Stimulated activated CD4-positive, alpha-beta T cell treated with anti-CD3 and anti-CD28 coated beads, Interleukin-2, amount 100 ng/mL, for 48 hours (primary cell): ENCODE measurements at places on chromosomes 6 and 20.

DNA sequence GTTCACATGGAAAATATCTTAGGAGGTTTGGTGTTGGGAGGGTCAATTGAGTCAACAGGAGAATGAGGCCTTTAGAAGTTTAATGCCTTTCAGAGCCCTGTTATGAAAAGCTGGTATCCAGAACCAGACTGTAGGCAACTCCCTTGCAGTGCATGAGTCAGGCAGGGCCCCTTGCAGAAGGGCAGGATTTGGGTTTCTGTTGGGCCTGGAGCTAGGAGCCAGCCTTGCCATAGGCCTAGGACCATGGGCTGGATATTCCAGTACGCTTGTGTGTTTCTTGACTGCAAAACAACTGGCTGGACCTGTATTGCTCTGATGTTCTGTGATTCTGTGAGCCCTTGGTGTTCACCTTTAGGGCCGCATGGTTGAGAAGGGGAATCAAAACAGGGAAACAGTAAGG lies 350.9 kb upstream of the PRND start:
- no peak for DNase-seq

GRCh38 chr6:24851086-24851485 lies 52.4 kb upstream of the ARMH2 start:
- DNase-seq = no peak

- DNase-seq = no peak
Observed at GRCh38 chr20:31987744-31988143, 19.8 kb downstream of the XKR7 start.

DNA sequence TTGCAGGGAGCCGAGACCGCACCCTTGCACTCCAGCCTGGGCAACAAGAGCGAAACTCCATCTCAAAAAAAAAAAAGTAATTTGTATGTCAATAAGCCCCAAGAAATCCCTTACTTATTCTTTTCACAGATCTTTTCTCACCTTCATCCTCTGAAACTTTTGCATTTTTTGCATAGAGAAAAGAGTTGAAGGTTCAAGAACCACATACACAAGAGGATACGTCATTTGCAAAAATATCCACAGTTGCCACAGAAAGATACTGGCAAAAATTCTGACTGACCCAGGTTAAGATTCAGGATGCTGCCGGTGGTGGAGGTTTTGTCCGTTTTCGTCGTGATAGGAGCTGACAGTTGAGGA lies 94.5 kb downstream of the ZMYND8 start:
- DNase-seq = no peak

- DNase-seq = no peak
Observed at GRCh38 chr20:20466341-20466879, 98.5 kb downstream of the INSM1 start.

- DNase-seq = peak; percentile 38
Observed at GRCh38 chr6:69232911-69233448, 563.8 kb downstream of the LMBRD1 start.

GRCh38 chr6:55617272-55617671 lies 38.3 kb upstream of the HMGCLL1 start:
- DNase-seq = no peak

DNA sequence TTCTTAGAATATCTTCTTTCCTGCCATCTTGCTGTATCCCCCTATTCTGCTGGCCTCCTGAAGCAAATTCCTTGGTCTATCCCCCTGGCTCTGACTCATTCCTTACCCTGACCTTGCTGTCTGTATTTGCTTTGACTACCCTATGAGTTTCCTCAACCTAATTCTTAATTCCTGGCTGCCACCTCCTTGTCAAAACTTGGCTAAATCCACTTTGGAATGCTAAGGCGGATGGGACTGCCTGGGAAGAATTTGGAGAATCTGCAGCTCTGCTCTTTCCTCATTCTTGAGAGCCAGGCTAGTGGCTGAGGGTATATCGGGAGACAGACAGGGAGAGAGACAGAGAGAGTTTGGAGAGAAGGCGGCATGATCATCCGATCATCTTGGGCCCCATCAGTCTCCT lies 24.4 kb downstream of the CAP2 start:
- DNase-seq = no peak

GRCh38 chr6:144912474-144912873 lies 627.3 kb downstream of the UTRN start:
- no peak for DNase-seq

GRCh38 chr6:115058414-115059211 lies 715.8 kb upstream of the HS3ST5 start:
- DNase-seq = no peak

- no peak for DNase-seq
Observed at GRCh38 chr6:166655251-166655650, 28.2 kb upstream of the RPS6KA2 start.

- DNase-seq = peak; percentile 28
Observed at GRCh38 chr6:166313255-166314070, 5.3 kb upstream of the PRR18 start.

DNA sequence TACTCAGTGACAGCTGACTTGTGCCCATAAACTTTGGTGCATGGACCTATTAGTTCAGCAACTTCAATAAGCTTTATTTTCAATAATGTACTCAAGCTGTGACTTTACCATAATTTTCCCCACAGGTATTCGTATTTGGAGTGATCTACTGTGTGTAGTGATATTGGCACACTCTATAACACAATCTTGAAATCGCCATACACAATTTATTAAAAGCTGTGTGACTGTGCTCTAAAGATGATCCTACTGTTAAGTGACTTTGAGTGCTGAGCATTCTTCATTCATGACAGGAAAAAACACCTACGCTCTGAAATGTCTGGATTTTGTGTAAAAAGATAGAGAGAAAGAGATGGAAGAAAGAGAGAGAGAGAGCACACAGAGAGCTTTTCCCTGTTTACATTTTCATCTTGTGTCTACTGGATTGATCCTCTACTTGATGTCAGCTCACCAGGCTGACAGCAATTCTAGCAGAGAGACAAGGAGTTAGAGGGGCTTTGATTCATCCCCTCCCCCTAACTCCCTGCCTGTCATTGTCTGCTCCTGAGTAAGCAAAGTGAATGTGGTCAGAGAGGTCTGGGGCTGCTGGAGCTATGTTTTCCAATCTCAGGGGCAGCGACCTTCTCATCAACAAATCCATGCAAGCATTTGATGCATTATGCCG lies 538.7 kb upstream of the POU3F2 start:
- no peak for DNase-seq

DNA sequence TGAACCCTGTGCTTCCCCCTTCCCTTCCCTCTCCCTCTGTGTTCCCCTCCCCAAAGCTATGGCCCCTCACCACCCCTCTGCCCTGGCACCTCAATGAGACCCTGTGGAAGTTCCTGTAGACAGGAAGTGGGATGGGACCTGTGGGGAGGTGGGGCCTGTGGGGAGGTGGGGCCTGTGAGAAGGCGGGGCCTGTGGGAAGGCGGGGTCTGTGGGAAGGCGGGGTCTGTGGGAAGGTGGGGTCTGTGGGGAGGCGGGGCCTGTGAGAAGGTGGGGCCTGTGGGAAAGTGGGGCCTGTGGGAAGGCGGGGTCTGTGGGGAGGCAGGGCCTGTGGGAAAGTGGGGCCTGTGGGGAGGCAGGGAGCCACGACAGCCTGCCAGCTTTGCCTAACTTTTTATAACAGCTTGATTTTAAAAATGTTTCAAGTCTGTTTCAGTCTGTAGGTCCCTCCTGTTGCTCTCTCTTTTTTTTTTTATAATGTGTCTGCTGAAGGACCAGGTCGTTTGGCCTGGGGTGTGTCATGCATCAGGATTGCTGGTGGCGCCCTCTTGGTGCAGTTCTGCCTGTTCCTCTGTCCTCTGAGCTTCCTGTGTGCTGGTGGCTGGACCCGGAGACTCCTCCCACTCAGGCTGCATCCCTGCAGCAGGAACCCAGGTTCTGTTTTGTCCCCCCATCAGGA lies 70.5 kb upstream of the SLCO4A1 start:
- no peak for DNase-seq

- DNase-seq = no peak
Observed at GRCh38 chr6:162854734-162855191, 127.0 kb downstream of the PACRG start.

GRCh38 chr6:19824058-19824807 lies 12.9 kb upstream of the ID4 start:
- no peak for DNase-seq

- DNase-seq = no peak
Observed at GRCh38 chr20:467755-468154, 5.4 kb upstream of the TBC1D20 start.

DNA sequence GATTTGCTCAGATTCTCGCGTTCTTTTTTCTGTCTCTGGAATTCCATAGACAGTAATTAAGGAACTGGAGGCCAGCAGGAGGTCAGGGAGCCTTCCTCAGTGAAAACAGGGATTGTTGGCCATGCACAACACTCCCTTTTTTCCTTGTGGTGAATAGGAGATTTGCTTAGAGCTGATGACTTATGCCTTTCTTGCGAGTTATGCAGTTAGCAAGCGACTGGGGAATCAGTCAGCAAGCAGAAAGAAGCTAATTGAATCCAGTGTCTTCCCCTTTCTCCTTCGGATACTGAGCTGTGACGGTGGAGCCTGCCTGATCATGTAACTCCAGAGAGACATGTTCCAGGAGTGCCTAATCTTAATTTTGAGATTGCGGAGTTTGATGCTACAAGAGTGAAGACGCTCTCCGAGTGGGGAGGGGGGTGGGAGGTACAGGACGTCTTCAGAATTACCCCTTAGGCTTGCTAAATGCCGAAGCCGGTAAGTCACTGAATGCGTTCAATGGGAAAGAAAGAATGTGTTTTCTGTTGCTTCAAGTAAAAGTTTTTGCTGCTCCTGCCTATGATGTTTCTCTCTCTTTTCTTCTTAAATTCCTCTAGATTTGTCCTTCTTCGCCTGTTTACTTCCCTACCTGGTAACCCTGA lies 165.9 kb downstream of the SASH1 start:
- no peak for DNase-seq

- no peak for DNase-seq
Observed at GRCh38 chr20:2104236-2104635, 2.6 kb downstream of the STK35 start.

DNA sequence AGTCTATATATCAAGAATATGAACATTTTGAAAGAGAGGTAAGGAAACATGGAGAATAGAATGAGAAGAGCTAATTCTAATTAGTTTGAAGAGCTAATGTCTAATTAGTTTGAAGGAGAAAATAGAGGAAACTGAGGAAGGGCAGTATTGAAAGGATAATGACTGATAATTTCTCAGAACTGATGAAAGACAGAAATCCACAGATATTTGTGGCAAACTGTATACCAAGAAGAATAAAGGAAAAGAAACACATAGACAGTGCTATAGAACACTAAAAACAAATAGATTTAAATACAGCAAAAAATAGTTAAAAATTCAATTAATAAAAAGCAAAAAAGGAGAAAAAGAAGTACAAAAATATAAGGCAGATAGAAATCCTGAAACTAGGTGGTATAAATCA lies 354.4 kb downstream of the QKI start:
- no peak for DNase-seq

- DNase-seq = no peak
Observed at GRCh38 chr6:4114123-4114522, 21.3 kb downstream of the ECI2 start.

DNA sequence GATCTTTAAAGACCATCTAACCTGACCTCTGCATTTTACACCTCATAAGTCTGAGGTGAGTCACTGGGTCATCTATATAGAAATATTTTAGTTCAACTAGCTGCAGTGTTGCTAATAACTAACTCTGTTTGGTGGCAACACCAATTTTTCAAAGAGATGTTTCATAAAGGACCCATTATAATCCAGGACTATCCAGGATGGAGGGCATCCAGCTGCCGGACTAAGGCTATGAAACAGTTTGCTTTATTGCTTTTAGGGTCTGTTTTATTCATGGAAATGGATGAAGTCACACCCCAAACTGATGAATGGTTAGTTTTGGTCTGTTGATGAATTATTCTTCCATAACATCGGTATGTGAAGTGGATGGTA lies 204.2 kb upstream of the GMDS start:
- no peak for DNase-seq

DNA sequence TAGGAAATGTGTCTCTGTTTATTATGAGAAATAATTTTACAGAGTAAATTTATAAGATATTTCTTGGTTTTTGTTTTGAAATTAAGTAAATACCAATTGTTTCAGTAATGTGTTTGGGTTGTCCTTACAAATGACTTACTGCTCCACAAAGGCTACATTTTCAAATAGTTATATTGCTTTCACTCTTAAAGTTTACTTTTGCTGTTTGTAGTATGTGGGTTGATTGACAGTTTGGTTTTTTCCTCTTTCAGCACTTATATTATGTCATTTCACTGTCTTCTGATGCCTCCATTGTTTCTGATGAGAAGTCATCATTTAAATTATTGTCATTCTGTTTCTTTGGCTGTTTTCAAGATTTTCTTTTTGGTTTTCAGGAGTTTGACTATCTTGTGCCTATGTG lies 34.9 kb upstream of the SUMO4 start:
- DNase-seq = no peak

DNA sequence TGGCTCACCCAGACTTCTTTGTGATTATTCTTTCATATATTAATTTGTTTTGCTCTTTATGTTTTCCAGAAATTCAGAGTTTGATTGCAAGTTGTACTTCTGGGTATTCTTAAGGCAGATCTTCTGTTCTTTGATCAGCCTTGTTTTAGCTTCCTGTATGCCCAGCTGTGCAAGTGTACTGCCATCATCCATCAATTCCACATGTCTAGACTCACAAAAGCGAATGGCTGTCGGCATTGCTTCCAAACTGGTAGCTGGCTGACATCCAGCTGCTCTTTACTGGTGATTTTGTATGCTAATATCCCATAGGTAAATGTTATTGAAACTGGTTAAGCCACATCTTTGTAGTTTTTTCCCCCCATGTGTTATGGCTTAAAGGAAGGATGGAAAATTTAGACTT lies 1084.8 kb upstream of the CITED2 start:
- DNase-seq = no peak

- no peak for DNase-seq
Observed at GRCh38 chr6:89186762-89187161, 30.4 kb downstream of the GABRR1 start.

DNA sequence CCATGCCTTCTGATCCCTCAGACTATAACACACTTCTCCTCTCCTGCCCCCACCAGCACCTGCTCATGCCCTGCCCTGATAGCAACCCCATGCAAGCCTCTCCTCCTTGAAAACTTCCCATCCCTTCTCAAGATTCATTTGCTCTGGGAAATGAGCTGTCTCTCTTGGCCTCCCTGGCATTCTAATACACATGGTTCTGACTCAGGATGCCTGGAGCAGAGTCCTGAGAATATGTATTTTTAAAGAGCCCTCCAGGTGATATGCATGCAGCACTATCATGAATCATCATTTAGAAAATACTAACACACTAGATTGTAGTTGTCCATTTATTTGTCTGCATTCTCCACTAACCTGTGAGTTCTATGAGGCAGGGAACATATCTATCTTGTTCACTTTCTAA lies 26.6 kb downstream of the HDGFL1 start:
- DNase-seq = no peak

DNA sequence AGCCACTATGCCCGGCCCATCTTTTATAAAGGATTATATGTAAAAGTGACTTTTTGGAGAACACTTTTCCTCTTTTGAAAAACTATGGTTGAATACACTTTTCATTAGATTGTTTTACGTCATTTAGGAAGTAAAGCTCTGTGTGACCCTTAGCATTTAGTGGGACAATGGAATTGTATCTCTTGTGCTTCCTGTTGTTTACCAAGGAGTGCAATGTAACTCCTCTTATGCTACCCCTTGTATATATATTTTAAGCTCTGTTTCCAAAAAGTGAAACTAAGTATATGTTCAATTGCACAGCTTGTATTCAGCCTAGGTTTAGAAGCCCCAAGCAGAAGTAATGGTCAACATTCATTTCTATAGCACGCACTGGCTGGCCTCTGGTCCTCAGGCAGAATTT lies 183.1 kb upstream of the CITED2 start:
- DNase-seq = no peak

- no peak for DNase-seq
Observed at GRCh38 chr20:22562620-22563019, 21.8 kb downstream of the FOXA2 start.

GRCh38 chr6:136775548-136775947 lies 16.7 kb downstream of the MAP3K5 start:
- no peak for DNase-seq
